ENCODE measurements at places on chromosomes 6 and 20.

DNA sequence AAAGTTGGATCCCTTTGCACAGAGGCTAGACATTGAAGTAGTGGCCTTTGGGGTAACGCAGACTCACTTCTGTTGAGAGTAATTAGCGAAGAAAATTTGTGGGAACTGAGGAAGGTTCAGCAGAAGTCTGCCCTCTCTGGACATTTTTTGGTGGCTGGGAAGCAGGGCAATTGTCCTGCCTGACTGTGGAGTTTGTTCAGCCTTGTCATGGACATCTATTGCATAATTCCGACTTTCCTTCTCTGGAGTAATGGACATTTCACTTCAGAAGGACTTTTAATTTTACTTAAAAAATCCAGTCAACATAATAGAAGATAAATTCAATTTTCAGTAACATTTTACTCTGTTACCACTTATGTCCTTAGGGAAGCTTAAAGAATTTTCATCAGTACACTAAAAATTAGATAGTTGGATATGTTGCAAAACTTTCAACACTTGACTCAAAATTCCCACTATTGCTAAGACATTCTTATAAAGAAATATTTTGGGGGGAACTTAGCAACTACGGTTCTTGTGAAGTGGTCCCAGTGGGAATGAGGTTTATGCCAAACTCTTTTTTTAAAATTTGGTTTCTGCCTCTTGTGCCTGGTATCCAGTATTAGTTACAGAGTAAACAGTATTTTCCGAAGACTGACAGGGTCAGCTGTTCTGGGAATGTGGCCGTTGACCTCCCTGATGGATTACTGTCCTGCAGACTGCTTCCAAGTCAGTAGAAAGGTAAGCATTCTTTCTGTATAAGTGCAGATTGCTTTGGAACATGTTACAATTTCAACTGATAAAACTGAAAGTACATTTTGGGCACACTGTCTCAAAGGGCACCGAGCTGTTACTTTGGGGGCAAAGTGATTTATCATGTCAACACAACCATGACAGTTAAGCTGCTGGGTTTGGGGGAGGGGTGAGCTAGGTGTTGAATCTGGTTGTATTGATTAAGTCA, 100.6 kb upstream of the MLIP start:
- H3K4me3 ChIP-seq, result no peak overlapping the region
- no peak for DNase-seq
- H3K36me3 ChIP-seq, result no peaks in the 10 kb centered on the region
- no peaks in the 10 kb centered on the region for H3K4me1 ChIP-seq
- H3K27ac ChIP-seq, result no peak overlapping the region
- no peaks in the 10 kb centered on the region for H3K27me3 ChIP-seq

GRCh38 chr20:53722515-53723036, 128.9 kb upstream of the ZNF217 start:
- H3K27me3 ChIP-seq, result no peaks in the 10 kb centered on the region
- no peak for DNase-seq

DNA sequence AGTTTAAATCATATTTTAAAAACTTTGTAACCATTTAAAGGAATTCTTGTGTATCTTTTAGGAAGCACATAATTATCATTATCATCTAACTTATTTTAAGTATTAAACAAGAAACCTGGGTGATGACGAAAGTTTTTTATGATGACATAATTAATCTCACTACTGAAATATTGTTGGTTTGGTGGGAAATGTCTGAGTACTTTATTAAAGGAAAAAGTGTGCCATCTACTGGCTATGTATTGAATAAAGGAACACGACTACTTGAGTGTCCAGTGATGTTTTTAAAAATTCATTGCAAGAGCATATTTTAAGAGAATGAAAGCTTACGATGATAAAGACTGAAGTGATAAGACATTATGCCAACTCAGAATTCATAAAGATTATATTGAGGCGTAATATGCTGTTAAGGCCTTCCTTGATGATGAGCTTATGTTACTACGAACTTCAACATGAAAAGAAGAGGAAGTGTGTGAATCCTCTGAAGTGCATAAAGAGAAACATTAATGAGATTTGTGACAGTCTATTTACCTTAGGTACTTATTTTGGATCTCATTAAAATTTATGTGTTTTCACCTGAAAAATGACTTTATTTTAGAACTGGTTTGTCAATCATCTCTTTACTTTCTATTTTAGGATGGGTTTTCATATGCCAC, 12.0 kb upstream of the TRMT11 start:
- H3K27ac ChIP-seq, result no peak overlapping the region
- DNase-seq, result peak; percentile 80
- H3K4me3 ChIP-seq, result no peak overlapping the region
- H3K27me3 ChIP-seq, result no peaks in the 10 kb centered on the region
- H3K4me1 ChIP-seq, result no peaks in the 10 kb centered on the region

DNA sequence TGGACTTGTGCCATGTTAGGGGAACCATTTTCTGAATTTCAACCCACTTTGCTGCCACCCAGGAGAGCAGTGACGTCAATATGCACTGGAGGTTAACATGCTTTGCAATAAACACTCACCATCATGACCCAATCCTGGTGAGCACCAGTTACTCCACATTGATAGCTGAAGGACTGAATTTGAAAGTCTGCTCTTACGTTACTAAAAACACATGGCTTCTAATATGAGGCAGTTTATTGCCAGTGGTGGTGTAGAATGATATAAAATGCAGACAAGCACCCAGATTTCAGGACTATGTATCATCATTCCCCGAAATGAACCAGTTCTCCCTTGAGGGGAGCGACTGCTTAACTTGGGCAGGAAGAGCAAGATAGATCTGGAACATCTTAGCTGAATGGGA, 23.8 kb downstream of the RFPL4B start:
- peak; percentile 7 for DNase-seq
- H3K27me3 ChIP-seq, result no peaks in the 10 kb centered on the region
- H3K27ac ChIP-seq, result no peak overlapping the region
- H3K4me1 ChIP-seq, result no peaks in the 10 kb centered on the region

DNA sequence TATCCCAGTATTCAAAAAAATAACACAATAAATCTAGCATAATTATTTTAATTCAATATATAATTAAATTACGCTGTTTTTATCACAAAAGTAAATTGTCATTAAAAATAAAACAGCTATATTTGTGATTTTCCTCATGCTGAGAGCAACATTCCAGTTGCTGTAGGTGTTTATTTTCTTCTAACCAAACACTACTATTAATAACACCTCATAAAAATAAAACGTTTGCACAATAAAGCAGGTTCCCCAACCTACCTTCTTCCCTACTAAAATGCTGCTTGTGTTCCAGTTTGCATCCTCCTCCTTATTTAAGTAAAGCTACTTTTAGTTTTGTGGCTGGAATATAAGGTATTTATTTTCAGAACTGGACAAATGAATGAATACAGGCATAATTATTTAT, 108.2 kb upstream of the LGSN start:
- DNase-seq, result no peak
- no peak overlapping the region for H3K4me3 ChIP-seq
- H3K27me3 ChIP-seq, result peaks cover 4% of the 10 kb centered on the region
- no peak overlapping the region for H3K27ac ChIP-seq
- no peaks in the 10 kb centered on the region for H3K4me1 ChIP-seq

DNA sequence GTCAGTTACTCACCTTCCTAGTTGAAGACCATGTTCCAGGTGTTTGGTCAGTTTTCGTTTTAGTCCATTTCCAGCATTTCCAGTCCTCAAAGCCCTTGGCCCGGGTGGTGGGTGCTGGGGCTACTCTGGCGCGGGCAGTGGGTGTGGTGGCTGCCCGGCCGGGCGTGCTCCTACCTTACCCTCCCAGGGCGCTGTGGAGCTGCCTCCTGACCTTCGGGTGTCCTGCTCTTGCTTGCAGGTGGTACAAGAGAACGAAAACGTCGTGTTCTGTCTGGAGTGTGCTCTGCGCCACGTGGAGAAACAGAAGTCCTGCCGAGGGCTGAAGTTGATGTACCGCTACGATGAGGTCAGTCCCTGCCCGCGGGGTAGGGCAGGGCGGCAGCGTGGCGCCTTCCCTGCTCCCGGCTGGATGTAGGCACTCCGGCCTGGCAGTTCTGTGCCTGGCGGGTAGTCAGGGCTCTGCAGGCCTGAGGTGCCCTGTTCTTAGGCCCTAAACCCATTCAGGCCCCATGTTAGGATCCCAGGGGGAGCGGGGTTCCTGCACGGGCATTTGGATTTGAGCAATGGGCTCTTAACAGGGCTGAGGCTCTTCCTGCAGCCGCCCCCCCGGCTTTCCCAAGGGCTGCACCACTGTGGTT, 145.8 kb downstream of the DTNBP1 start:
- H3K27me3 ChIP-seq, result no peaks in the 10 kb centered on the region
- DNase-seq, result no peak
- no peak overlapping the region for H3K4me3 ChIP-seq
- H3K4me1 ChIP-seq, result peaks cover 4% of the 10 kb centered on the region
- H3K36me3 ChIP-seq, result peaks cover 29% of the 10 kb centered on the region
- H3K27ac ChIP-seq, result no peak overlapping the region

DNA sequence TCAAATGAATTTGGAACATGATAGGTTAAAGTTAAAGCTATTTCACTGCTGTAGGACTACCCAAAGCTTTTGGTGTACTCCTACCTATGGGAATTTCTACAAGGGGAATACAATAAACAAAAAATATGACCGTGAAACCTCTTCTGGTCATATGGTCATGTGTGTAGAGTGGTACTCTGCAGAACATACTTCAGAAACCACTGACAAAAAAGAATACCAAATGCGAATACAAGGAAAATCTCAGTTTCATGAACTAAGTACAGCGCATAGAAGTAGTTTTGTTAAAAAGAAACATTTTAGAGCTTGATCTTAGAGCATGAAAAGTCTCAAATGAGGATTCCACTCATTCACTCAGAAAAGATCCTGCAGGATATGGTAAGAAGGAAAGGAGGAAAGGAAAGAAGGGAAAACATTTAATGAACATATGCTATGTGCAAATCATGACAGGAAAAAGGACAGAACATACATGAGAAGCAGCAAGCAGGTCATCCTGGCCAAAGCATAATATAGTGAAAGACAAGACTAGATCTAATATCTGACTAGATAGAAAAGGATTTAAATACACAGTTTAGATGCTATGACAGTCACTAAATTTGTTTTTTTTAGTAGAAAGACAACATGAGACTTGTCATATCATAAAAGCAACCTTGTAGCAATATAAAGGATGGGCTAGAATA, 36.5 kb downstream of the SNX14 start:
- H3K36me3 ChIP-seq, result peaks cover 32% of the 10 kb centered on the region
- H3K27me3 ChIP-seq, result no peaks in the 10 kb centered on the region
- H3K27ac ChIP-seq, result no peak overlapping the region
- peaks cover 10% of the 10 kb centered on the region for H3K4me1 ChIP-seq

DNA sequence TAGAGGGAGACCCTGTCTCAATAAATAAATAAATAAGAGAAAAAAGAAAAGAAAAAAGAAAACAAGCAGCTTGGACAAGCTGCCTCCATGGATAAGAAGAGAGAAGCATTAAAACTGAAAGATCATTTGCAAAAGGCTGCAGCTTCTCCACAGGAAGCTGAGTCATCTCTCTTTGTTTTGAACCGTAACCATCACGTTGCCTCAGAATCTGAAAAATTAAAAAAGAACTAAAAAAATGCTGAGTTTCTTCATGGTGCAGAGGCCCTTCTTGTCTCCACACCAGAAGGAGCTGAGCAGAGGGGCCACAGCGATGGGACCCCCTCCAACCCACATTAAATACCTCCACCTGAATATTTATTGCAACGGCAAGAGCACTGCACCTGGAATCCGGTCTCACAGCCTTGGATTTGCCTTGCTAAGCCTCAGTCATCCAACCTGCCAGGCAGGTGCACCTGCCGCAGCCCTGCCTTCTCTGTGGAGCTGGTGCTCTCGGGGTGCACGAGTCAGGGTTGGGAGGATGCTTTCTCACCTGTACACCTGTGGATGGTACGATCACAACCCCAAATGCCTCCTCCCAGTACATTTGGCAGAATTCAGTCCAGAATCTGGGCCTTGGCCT, 28.1 kb downstream of the TOX2 start:
- H3K36me3 ChIP-seq, result no peaks in the 10 kb centered on the region
- no peak overlapping the region for H3K4me3 ChIP-seq
- DNase-seq, result peak; percentile 88
- H3K27me3 ChIP-seq, result no peaks in the 10 kb centered on the region
- H3K27ac ChIP-seq, result peak overlapping the region; percentile 51

GRCh38 chr6:79686707-79687309, 55.7 kb downstream of the SH3BGRL2 start:
- no peak overlapping the region for H3K27ac ChIP-seq
- no peaks in the 10 kb centered on the region for H3K27me3 ChIP-seq
- no peak overlapping the region for H3K4me3 ChIP-seq
- H3K4me1 ChIP-seq, result no peaks in the 10 kb centered on the region

DNA sequence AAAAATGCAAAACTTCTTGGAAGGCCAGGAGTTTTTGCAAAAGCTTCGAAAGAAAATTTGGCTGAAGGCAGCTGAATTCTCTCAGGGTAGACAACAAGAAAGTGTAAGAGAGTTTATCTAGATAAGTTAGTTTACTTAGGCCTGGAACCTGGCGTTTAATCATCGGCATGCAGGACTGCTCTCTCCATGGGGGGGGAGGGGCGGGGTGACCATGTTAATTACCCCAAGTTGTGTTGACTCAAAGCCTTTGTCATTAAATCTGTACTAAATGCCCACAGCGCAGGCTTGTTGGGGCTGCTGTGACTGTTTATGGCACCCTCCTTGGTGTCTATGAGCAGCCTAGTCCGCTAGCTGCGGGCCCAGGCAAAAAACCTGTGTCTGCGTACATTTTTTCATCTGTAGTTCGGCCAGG, 20.1 kb upstream of the ZNF451 start:
- H3K4me3 ChIP-seq, result no peak overlapping the region
- H3K4me1 ChIP-seq, result peaks cover 4% of the 10 kb centered on the region
- no peak overlapping the region for H3K27ac ChIP-seq
- no peaks in the 10 kb centered on the region for H3K36me3 ChIP-seq
- no peak for DNase-seq
- H3K27me3 ChIP-seq, result no peaks in the 10 kb centered on the region

DNA sequence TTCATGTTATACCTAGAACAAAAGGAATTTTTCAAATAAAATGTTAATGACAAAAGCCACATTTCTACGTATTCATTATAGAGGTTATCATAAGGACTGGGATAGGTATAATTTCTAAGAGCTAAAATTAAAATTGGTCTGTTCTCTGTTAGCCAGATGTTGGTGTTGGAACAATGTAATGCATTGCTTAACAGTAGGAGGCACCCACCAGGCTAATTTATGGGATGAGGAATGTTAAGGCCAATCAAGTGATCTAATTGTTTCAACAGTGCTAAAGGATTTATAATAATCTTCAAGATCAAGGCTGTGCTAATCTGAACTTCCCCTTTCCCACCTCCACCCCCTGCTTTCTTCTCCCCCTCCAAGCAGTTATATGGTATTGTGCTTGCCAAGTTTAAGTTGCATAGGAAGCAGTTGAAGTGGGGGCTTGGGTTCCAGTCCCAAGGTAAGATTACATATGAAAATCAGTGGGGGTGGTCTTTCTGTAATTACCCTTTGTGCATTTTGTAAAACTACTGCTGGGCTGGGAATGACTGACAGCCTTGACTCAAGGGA, 89.2 kb upstream of the BACH2 start:
- DNase-seq, result no peak
- H3K4me1 ChIP-seq, result no peaks in the 10 kb centered on the region
- no peaks in the 10 kb centered on the region for H3K36me3 ChIP-seq
- no peak overlapping the region for H3K27ac ChIP-seq

- H3K27me3 ChIP-seq, result no peaks in the 10 kb centered on the region
- H3K4me3 ChIP-seq, result no peak overlapping the region
- no peak for DNase-seq
- no peaks in the 10 kb centered on the region for H3K4me1 ChIP-seq
- no peak overlapping the region for H3K27ac ChIP-seq
- H3K36me3 ChIP-seq, result 0 out of 2 replicates have a peak, but pooled peaks cover 11% of the 10 kb centered on the region
Observed at GRCh38 chr6:166411271-166411670, 28.5 kb upstream of the MPC1 start.

- DNase-seq, result peak; percentile 9
- H3K36me3 ChIP-seq, result no peaks in the 10 kb centered on the region
- H3K27ac ChIP-seq, result no peak overlapping the region
Observed at GRCh38 chr6:114346451-114346850, 3.6 kb upstream of the HS3ST5 start.

Measured in GM23248 (cell line).